ENCODE measurements at places on chromosomes 12 and 14.

DNA sequence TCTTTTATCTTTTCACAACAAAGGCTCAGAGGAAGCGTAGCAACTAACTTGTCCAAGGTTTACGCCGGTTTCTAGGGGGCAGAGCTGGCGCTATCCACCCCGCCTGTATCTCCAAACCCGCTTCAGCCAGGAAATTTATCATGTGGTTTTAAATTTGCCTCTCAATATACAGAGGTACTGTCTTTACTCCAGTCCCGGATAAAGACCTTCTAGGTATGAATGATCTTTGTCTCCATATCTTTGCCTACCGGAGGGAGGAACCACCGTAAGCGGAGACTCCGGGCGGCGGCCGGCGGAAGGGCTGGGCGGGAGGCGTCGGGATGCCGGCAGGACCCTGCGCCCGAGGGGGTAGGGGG is 693 bp upstream of the RIMKLB start:
- no peak for DNase-seq

- no peak for DNase-seq
Measured at GRCh38 chr14:104465482-104466390, 113.8 kb upstream of the C14orf180 start.

DNA sequence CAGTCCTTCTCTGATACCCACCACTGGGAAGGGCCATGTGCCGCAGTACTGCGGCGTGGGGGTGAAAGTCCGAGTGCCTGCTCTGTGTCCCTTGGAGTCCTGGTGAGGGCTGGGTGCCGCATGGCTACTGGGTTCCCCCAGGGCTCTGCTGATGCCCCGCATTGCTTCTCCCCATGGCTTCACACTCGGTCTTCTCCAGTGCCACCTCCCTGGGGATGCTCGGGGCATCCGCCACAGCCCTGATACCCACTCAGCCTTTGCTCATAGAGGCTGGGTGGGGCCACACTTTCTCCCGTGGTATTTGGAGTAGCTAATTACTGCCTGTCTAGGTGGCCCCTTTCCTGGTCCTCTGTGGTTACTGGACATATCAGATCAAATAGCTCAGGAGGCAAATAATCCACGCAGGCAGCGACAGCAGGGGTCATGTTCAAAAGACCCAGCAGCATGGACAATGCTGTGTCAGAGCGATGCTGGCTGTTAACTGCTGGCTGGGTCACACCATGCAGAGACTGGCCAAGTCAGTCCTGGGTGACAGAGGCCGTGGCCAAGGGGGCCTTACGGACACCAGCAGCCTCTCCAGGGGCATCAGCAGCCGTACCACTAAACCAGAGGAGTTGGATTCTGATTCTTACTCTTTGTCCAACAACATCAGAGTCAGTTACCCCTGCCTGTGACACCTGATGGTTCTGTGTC is 106.5 kb downstream of the ADGRD1 start:
- DNase-seq = no peak

DNA sequence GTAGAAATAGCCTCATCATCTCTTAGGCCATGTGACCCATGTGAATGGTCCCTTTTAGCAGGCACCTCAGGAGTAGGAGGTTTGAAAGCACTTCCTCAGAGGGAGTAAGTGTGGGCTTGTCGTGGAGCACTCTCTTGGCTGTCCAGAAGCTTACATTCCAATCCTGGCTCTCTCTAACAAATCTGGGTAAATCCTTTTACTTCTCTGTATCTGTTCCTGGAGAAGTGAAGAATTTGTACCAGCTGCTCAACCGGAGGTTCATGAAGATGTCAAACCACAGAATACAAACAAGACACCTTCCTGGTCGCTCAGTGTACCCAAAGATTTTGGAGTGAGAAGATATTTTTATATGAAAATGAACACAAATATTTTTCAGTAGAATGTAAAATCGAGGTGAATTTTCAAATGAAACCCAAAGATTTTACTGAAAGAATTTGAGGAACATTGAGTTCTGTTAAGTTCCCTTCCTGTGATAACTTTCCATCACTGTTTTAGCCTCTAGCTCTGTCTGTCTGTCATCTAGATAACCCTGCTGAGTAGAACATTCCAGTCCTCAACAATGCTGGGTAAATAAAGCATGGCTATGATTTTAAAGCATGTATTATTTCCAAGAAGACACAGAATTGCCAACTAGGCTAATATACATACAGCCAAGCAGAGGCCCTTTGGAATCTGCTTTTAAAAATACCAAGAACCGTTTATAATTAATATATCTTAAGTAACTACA is 263.9 kb upstream of the RGS6 start:
- no peak for DNase-seq

DNA sequence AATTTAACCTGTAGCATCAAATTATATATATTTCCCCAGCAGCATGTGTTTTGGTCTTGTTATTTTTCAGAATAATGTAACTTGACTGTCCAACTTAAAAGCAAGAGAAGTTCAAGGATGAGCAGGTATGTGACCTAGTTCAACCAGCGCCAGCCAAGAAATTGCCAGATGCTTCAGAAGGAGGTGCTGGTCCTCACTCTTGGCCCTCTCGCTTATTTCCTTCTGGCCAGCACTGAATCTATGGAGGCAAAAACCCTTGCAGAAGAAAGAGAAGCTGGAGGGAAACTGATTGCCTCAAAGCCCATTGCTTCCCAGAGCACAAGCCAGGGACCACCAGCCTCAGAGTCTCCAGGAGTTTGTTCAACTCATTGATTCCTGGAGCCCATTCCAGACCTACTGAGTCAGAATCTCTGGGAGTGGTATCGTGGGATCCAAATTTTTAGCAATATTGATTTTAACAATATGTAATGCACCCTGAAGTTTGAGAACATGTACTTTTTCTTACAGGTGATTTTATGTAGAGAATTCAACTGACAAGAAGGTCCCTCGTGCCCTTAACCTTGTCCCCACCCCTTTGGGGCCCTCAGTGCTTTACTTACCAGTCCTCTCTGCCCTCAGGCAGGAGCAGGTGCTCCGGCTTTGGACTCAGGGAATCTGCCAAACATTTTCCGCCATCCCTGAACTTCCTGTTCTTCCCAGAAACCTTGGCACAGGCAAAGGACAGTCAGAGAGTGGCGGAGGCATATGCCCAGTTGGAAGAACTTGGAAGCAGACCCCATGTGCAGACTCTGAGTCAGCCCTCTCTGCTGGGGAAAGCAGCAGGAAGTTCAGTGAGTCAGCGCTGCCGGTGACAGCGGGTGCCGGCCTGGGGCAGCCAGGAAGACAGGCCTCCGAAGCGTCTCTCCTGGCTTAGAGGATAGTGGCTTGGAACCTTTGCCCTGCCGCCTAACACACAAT is 10.4 kb downstream of the BEST3 start:
- no peak for DNase-seq

DNA sequence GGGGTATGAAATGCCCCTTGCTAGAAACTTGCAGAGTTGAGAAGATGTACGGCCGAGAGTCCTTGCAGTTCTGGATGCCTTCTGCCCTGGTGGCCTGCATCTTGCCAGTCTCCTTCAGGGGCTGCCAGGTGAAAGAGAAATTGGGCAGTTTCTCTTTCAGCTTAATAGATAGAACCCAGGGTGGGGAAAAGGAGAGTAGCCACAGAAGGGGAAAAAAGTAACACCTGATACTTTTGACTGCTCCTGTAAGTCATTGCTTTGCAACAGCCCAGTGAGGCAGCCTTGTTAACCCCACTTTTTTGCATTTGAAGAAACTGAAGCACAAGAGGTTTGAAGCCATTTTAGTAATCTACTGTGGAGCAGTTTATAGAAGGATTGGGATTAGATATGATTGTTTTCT is 27.6 kb downstream of the TDP1 start:
- no peak for DNase-seq

DNA sequence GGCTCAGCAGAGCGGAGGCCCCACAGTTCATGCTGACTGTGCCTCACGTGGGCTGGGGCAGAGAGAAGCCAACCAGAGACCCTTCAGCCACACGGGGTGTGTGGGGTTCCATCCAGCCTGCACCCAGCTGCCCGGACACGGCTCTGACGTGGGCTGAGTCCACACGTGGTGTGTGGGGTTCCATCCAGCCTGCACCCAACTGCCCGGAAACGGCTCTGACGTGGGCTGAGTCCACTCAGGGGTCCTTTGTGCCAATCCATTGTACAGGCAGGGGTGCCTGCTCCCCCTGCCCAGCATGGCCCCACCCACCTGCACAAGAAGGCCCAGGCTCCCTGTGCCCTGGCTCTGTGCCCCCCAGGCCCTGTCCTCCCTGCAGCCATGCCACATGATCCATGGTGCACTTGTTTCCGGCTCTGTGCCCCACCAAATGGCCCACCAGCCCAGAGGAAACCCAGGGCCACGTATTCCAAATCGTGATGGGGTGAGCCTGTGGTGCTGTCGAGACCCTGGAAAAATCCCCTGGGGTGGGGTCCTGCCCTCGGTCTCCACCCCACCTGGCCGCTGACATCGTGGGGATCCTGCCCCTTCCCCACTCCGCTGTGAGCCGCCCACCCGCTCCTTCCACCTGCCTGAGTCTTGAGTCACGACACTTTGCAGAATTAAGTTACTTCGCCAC is 99.3 kb upstream of the SFSWAP start:
- no peak for DNase-seq

- DNase-seq = no peak
Measured at GRCh38 chr12:119727600-119728443, 59.9 kb downstream of the PRKAB1 start.

- DNase-seq = peak; percentile 80
Measured at GRCh38 chr14:92340931-92341330, 18.0 kb downstream of the SLC24A4 start.

DNA sequence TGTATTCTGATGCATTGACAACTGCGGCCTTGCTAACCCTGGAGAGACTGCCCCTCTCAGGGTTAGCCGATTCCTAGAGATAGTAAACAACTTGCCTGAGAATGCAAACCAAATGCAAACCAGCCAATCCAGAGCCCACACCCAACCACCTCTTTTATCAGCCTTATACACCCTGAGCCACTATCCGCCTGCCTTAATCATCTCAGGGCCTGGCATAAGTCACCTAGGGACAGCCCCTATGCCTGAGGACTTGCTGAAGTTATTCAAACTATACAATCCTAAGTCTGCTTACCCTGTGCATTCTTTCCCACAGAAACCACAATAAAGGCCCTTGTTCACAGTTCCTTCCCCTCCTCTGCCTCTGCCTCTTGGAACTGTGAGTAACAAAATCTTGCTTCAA is 177.2 kb downstream of the KCNA5 start:
- DNase-seq = no peak

DNA sequence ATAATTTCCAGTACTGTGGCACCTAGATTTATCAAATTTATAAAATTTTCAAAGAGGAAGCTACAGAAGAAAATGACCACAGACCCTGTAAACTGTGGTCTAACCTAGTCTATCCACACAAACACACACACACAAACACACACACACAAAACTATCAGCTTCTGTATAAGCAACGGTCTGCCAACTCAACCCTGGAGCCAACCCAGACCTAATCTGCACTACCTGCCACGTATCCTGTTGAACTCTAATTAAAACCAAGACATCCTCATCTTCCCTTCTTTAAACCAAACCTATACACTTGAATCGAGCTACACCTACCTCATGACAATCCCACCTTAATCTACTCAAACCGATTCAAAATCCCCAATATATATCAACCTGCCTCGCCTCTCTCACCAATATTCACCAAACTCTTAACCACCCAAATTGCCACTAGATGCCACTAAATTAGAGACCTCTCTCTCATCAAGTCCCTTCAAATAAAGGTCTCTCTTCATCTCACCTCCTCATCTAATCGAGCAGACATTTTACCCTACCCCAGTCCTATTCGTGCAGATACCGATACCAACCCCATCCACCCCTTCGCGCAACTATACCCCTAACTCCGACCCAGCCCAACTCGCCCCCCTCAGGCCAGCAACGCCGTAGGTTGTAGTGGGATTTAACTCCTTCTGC is 808 bp downstream of the ACIN1 start:
- no peak for DNase-seq

DNA sequence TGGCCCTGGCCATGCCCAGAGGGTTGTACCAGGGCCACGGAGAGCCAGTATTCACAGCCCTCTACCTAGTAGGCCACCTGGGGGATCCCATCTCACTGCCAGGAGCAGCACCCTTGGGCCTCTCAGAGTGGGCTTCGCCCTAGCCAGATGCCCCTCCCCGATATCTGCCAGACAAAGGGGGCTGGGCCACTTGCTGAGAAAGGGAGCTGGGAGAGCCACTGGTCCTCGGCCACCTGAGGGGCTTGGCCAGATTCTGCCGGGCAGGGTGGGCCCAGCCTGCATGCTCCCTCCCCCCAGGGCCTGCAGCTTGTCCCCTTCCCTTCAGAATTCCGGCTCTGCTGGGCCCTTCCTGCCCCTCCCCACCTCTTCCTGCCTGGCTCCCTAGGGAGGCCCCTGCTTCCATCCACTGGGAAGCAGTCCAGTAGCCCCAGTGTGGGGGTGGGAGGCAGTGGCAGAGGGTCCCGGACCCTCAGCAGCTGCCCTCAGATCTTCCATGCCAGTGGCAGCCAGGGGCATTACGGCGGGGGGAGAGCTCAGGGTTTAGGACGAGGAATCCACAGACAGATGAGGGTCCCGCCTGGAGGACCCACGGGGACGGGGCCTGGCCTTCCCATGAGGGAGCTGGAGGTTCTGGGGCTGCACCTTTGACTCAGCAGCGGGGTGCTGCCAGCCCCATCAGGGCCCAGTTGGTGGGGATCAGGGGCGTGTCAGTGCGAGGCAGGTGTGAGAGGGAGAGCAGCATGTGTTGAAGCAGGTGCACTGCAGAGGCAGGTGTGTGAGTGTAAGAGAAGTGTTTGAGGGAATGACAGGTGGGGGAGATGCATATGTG is 2.4 kb downstream of the CRIP2 start:
- no peak for DNase-seq

DNA sequence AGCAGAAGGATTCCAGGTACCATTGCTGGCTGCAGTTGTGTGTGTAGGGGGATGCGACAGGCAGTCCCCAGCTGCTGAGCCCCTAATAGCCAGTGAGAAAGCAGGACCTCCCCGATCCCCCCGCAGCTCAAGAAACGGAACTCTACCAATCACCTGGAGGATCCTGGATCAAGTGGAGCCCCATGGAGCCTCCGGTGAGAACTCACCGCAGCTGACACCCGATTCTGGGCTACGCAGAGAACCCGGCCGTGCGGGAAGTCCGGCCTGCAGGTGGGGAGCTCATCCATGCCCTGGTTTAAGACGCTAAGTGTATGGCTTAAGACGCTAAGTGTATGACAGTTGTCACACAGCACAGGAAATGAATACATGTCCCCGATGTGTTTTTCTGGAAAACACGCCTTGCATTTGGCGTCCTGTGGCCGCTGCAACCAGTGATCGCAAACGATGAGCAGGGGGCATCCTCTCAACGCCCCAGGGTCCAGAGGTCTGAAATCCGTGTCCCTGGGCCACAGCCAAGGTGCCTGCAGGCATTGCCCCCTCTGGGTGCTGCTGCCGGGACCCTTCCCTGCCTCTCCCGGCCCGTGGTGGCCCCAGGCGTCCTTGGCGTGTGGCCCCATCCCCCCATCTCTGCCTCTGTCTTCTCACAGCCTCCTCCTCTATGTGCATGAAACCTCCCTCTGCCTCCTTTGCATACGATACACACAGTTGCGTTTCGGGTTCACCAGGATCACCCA is 75.1 kb downstream of the KIF26A start:
- no peak for DNase-seq

GRCh38 chr14:34030864-34031263 is 80.0 kb upstream of the EGLN3 start:
- DNase-seq = no peak

- no peak for DNase-seq
Measured at GRCh38 chr14:47022721-47023120, 371.1 kb upstream of the RPL10L start.

GRCh38 chr12:54526812-54527630 is 22.4 kb upstream of the PDE1B start:
- peak; percentile 64 for DNase-seq
